Fibroblast of skin of right biceps (primary cell): ENCODE measurements at places on chromosomes 4 and X.

GRCh38 chr4:113657586-113658233 lies 103.8 kb downstream of the CAMK2D start:
- peak; percentile 60 for DNase-seq

- DNase-seq: no peak
Observed at GRCh38 chrX:11640089-11640488, 25.6 kb downstream of the ARHGAP6 start.

GRCh38 chr4:113144091-113144490 lies 94.6 kb downstream of the ANK2 start:
- DNase-seq: no peak

- no peak for DNase-seq
Observed at GRCh38 chrX:77742788-77743476, 43.1 kb downstream of the ATRX start.

GRCh38 chr4:40629401-40630334 lies at the start of gene RBM47:
Gene RBM47 (minus strand): TSS chr4:40629864. CDS start chr4:40438893, 190,971 bp downstream.
- DNase-seq: peak; percentile 56

GRCh38 chr4:40471923-40472322 lies 136.8 kb downstream of the CHRNA9 start:
- DNase-seq: peak; percentile 18

GRCh38 chrX:112761242-112762207 lies 79.1 kb downstream of the AMOT start:
- DNase-seq: no peak

DNA sequence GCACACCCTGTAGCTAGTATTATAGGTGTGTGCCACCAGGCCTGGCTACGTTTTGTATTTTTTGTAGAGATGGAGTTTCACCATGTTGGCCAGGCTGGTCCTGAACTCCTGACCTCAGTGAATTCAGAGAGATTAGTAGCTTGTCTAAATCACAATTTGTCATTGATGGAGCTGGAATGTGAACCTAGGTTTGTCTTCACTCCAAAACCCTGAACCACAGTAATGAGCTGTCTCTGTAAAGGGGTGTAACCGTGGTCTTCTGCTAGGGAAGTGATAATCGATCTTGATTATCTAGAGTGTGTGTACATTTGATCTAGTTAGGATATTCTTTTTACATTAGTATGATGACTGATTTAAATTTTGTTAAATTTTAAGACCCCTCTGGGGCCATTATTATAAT lies 8.3 kb downstream of the ARHGAP10 start:
- DNase-seq: peak; percentile 74

DNA sequence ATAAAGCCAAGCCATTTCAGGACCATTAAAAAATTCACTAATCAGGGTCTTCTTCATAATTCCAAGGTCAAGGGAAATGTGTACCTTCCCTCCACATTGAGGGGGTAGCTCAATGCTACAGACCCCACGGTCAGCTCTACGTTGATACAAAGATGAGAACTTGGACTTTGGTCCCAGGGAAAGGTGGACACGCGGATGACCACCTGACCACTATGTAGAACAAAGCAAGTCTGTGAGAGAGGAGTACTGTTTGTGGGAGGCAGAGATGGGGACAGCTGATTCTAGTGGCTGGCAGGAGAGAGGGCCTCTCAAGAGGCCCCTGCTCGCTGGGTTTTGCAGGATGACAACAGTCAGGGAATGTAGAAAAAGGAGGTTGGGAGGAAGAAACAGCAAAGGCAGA lies 58.0 kb downstream of the SLC2A9 start:
- DNase-seq: no peak

DNA sequence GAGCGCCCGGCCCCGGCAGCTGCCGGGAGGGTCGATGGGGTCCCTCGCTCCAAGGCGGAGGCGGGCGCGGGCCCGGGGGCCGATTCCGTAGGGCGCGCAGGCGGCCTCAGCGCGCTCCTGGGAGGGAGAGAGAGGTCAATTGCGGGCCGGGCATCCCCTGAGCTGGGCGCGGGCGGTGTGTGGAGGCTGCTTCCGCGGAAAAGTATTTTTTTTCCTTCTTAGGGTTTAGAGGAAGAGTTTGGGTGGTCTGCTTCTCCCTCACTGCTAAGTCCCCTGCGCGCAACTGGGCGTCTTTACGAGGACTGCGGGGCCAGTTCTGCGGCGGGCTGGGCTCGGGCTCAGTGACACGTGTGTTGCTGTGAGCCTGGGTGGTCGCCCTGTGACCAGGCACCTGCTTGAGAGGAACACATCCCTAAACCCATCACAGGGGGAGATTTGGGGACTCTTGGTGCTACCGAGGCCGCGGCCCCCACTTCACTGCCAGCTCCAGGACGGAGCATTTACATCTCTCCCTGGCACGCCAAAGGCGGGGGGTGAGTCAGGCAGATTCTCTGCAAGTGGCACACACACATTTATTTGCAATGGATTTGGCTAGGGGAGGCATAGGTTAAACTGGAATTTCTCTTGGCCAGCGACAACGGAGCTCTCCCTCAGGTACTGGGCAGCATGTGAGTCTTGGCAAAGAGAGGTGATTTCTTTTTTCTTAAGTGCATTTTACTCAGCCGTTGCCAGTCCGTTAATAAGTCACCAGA lies 151.2 kb upstream of the SLC4A4 start:
- DNase-seq: peak; percentile 58

- peak; percentile 42 for DNase-seq
Observed at GRCh38 chr4:8706216-8707044, 113.9 kb downstream of the CPZ start.

DNA sequence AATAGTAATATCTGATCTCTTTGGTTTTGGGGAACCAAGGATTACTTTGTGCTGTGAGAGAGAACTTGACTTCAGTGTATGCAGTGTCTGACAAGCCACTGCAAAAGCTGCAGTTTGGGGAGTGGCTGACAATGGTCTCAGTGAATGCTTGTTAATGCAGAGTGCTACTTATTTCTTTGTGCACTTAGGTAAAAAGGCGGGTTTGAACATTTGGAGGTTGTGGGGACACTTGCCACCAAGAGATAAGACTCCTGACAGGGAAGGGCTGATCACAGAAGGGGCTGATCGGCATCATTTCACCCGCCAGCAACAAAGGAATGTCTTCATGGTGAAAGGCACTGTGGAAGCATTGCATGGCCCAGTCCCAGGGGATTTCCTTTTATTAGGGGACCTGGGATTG lies 28.6 kb upstream of the USP46 start:
- no peak for DNase-seq

GRCh38 chr4:156475322-156475721 lies 496.3 kb downstream of the PDGFC start:
- DNase-seq: peak; percentile 78

GRCh38 chr4:86400216-86400615 lies 40.4 kb upstream of the MAPK10 start:
- no peak for DNase-seq

- DNase-seq: no peak
Observed at GRCh38 chr4:95058991-95059390, 301.2 kb downstream of the BMPR1B start.

- DNase-seq: no peak
Observed at GRCh38 chr4:169931964-169932363, 94.2 kb downstream of the MFAP3L start.

DNA sequence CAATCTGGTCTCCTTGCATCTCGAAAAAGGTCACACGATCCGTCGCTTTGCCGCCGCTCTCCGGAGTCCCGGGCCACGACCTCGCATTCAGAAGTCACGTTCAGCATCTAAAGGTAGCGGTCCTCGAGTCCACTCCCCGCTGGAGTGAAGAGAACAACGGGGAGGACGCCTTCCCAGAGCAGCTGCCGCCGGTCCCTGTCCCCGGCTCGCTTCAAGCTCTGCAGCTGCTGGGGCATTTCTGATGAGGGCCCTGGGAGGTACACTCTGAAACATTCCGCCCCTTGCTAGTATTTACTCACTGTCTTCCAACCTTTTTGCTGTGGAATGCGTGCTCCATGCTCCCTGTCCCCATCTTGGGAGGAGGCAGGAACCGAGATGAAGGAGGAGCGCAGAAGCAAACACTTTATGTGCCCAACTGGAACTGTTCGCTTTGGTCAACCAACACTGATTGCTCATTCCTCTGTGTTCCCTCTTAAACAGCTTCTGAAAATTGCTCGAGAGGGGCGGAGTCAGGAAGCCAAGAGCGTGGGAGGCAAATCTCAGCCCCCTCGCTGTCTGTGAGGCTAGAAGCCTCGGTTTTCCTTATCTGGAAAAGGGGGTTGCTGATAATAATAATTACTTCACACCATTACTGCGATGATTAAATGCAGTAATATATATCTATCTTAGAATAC lies 6.4 kb upstream of the VAMP7 start:
- peak; percentile 2 for DNase-seq

- DNase-seq: no peak
Observed at GRCh38 chr4:75251547-75251946, 262.7 kb downstream of the RCHY1 start.

DNA sequence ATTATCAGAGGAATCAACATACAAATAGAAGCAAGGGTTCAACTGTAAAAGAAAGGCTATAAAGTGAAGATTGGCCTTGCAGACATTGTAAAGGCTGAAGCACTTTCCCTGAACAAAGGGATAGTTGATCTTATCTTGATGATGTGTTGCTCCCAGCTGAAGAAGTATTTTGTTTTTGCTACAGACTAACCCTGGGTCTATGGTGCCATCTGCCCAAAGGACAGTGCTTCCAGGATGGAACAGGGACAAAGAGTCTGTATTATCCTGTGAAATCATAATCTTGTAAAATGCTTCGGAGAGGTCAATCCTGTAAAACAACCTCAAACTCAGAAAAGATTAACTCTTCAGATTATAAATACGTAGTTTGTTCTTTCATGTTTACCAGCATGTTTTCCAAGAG lies 251.7 kb upstream of the ANKRD50 start:
- no peak for DNase-seq

DNA sequence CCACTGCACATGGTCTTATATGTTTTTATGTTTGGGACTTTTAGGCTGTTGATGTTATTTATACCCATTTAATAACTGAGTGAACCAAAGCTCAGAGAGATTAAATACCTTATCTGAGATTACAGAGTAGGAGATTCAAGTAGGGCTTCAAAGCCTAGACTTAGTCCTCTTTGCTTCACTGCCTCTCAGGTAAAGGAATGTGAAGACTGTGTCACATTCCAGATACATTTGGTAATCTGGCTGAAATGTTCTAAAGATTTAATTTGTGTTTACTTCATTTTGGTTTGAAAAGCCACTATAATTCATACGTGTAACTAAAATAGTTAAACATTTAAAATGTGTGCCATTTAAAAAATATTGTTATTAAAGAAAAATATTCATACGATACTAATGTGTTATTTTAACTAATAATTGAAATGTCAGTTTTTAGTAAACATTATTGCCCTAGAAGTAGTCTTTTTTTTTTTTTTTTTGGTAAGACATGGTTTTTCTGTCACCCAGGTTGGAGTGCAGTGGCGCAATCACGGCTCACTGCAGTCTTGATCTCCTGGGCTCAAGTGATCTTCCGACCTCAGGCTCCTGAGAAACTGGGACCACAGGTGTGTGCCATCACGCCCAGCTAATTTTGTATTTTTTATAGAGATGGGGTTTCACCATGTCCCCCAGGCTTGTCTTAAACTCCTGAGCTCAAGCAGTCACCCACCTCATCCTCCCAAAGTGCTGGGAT lies 54.3 kb downstream of the WWC2 start:
- DNase-seq: no peak

DNA sequence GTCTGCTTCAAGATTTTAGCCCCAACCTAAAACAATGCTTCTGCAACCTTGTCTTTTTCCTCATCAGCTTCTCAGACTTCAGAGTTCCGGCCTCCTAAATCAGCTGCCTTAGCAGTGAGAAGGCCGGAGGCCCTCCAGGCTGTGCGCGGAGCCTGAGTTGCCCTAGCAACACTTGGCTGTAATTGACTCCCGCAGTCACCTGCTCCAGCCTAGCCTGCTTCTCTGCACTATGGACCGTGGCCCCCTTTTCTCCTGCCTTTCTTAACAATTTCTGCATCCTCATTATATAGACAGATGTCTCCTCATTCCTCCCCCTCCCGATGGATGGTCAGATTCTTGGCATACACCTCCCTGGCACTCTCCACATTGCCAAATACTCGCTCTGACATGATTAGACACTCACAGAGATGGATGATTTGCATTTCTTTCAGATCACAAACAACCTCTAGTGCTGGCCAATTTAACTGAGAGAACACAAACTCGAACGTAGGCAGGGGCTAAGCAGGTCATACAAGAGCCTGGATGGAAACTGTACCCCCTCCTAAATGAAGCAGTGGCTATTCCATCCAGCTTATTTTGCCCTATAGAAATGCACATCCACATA lies 9.5 kb upstream of the HUWE1 start:
- no peak for DNase-seq

GRCh38 chr4:93617606-93618005 lies 210.9 kb upstream of the ATOH1 start:
- DNase-seq: no peak

DNA sequence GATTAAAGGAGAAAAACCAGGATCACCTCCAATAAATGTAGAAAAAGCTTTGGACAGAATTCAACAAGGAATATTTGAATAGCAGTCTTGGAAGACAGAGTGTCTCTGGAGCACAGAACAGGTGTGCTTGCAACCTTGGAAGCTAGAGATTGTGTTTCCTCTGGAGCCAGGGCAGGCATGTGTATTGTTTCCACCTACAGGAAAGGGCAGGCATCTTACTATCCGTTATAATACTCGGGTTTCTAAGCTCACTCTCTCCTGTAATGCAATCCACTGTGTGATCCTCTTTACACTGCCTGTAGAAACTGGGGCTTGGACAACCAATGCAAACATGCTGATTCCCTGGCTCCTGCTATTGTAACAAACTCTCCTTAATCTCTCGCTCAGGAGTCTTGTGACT lies 14.4 kb downstream of the CCDC110 start:
- no peak for DNase-seq

DNA sequence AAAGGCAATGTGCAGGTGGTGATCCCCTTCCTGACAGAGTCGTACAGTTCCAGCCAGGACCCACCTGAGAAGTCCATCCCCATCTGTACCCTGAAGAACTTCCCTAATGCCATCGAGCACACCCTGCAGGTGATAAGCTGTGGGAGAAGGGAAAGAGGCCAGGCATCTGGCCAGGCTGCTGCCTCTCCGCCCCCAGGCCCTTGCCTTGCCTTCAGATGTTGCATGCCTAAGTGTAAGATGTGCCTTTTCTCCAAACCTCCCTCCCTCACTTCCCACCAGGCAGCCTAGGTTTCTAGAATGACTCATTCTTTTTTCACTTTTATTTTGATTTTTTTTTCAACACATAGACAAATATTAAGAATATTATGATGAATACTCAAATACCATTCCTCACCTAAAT lies 12.2 kb upstream of the CDK16 start:
- no peak for DNase-seq

GRCh38 chr4:111701102-111701501 lies 444.2 kb upstream of the FAM241A start:
- no peak for DNase-seq

GRCh38 chrX:41097326-41097725 lies 12.1 kb downstream of the USP9X start:
- no peak for DNase-seq
